ENCODE measurements at places on chromosomes 13 and 19.
A peak's percentile ranks its signal among the peaks of the same experiment; 100 is the strongest.

- DNase-seq: no peak
Observed at GRCh38 chr19:2588081-2588777, 112.3 kb downstream of the GADD45B start.

DNA sequence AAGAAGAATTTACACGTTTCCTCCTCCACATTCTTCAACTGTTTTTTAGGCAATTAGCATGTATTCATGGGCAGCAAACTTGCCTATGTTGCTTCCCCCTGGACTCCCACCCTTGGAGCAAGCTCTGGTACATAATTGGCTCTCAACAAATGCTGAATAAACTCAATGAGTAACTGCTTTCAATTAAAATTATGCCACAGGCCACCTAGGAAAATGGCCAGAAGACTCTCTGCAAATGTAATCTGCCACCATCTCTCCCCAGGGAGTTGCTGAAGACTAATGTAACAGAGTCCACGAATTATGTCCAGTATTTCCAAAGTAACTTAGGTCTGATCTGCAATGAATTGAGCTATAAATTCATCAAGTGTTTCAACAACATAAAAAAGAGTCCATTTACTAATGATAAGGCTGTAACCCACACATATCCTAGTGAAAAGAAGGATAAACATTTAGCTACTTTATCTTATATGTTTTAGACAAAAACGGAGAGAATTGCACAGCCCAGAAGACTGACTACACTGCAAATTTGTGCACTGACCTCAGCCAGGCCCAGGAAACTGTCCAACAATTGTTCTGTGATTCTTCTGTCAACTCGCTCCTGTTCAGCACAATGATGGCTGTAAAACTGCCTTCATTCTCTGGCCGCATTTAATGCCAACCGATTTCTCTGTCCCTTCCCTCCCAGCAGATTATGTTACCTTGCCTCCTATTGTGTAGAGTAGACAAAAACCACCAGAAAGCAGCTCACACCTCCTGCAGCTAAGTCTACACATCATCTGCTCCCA lies 808.6 kb upstream of the ARGLU1 start:
- DNase-seq: no peak

GRCh38 chr13:42102961-42103865 lies 54.8 kb downstream of the DGKH start:
- no peak for DNase-seq

- DNase-seq: no peak
Observed at GRCh38 chr13:98710521-98710920, 42.0 kb downstream of the SLC15A1 start.

DNA sequence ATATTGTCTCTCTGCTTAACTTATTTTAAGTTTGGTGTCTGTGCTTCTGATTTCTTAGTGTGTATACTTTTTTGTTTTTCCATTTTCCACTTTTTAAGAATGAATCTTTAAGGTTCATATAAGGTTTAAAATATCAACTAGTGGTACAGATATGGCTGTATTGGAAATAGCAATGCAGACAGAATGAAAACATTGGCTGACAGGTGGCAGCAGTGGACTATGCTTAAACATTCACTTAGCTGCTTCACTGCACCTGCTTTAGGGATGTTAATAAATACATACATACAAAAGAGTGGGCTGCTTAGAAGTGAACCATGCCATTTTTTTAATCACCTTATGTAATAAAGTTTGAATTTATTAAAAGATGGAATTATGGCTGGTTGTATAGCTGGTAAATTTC lies 27.3 kb downstream of the TM9SF2 start:
- DNase-seq: peak; percentile 63

DNA sequence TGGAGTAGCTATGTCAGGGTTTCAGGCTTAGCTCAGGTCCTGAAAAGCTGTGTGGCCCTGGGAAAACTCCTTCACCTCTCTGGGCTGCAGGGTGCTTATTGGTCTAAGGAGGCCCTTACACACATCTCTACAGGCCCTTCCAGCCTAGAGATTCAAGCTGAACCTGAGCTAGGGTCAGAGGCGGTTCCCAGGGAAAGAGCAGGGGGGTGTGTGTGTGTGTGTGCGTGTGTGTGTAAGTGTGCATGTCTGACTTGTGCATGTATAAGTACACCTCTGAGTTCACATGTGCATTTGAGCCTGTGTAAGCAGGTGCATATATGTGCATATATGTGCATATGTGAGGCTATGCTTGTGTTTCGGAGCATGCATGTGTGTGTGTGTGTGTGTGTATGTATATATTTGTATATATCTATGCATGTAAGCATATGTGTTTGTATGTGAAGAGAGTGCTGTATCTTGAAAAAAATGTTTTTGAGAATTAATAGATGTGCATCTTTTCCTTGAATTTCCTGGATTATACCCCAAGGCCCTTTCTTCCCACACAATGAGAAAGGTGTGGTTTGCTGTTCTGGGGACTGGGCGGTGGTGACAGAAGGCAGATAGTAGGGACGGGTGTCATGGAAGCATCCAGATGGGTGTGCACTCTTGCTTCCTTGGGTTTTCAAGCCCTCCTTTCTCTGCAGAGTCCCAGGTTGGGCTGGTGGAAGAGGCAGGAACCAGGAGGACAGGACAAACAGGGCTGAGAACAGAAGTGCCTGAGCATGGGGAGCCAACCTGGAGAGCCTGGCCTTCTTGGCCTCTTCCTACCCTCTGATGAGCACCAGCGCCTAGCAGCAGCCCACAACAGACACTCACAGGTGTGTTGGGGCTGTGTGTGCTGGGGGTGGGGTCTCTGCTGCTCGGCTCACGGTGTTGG lies 150.3 kb upstream of the TSHZ3 start:
- DNase-seq: no peak

- DNase-seq: no peak
Observed at GRCh38 chr19:43534816-43535761, 2.1 kb downstream of the ZNF575 start.

DNA sequence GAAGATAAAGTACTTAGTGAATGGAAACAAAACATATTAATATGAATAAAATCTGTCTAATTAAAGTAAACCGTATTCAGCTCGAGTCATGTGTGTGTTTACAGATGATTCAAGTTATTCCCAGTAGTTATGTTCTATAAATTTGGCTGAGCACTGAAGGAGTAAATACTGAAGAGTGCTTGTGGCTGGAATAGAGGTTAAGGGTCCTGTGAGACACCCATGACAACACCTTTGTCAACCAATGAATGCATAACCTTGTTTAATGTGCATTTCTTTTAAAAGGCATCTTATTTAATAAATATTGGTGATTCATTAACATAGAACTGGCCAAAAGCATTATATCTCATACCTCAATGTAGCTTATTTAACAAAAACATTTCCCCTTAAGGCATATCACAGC lies 577.8 kb upstream of the SLITRK5 start:
- DNase-seq: no peak

DNA sequence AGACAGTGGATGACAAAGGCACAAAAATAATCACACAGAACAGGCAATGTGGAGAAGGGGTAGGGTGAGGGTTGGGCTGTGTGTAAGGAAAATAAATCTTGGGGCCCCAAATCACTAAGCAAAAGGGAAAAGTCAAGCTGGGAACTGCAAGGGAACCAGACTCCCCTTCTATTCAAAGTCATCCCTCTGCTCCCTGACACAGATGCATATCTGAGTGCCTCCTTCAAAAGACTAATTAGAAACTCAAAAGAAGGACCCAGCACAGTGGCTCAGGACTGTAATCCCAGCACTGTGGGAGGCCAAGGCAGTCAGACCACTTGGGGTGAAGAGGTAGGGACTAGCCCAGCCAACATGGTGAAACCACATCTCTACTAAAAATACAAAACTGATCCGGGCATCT lies 18.3 kb downstream of the ZNF611 start:
- no peak for DNase-seq

GRCh38 chr13:41492432-41493260 lies 35.3 kb downstream of the RGCC start:
- no peak for DNase-seq

DNA sequence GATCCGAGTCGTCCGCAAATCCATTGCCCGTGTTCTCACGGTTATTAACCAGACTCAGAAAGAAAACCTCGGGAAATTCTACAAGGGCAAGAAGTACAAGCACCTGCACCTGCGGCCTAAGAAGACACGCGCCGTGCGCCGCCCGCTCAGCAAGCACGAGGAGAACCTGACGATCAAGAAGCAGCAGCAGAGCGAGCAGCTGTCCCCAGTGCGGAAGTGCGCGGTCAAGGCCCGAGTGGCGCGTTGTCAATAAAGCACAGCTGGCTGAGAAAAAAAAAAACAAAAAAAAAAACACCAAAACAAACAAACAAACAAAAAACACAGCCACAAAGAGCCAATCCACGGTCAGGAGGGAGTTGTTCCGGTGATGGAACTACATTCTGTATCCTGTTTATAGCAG lies 4.7 kb upstream of the GNA15 start:
- DNase-seq: no peak

DNA sequence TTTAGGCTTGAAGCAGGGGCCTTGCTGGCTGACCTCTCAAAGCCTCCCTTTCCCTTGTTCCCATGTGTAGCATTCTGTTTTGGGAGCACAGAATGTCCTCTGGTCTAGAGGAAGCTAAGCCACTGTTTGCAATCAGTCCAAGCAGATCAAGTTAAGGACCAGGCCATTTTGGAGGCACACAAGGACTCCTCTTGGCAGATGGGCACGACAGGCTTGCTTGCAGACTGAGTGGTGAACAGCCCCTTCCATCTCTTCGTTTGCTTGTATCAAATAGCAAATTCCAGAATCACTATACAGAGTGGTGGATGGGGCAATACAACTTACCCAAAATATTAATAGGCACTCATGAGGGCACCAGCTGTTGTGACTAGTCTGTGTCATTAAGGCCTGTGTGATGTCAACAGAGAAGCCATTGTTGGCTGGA lies 215.5 kb upstream of the SERP2 start:
- no peak for DNase-seq

- no peak for DNase-seq
Observed at GRCh38 chr13:64718116-64718515, 2512.0 kb downstream of the PCDH9 start.

GRCh38 chr13:97944396-97945029 lies 9.0 kb upstream of the IPO5 start:
- no peak for DNase-seq

DNA sequence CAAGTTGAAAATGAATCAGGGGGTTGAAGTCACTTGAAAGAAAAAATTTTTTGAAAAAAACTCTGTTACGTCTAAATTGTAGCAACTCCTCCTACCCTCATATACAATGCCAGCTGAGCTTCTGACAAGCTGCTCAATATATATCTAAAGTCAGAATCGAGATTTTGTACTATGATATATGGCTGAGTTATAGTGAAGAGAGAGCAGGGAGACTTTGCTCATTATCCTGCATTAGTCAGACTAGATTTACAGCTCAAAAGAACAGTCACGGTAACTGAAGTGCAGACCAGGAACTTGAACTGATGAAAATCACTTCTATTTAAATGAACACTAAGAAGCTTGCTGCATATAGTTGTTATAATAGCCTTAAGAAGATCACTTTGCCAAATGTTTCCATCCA lies 153.1 kb downstream of the LACC1 start:
- no peak for DNase-seq

- DNase-seq: no peak
Observed at GRCh38 chr13:95220611-95221010, 80.6 kb downstream of the ABCC4 start.

- DNase-seq: no peak
Observed at GRCh38 chr13:113565526-113566226, 18.9 kb upstream of the TFDP1 start.

GRCh38 chr13:32340914-32341313 lies 25.6 kb downstream of the BRCA2 start:
- no peak for DNase-seq

- DNase-seq: no peak
Observed at GRCh38 chr19:38319421-38320258, at the start of gene KCNK6. Gene KCNK6, plus strand, starts transcription at chr19:38319845. Its CDS starts 106 bp downstream, at chr19:38319951.

GRCh38 chr13:27979765-27980279 lies 8.7 kb downstream of the URAD start:
- DNase-seq: no peak

- DNase-seq: peak; percentile 42
Observed at GRCh38 chr13:21176215-21176981, at the start of the genes MRPL57 and SKA3. Gene MRPL57, plus strand, starts transcription at chr13:21176658. Its CDS starts 259 bp downstream, at chr13:21176917. Gene SKA3, minus strand, starts transcription at chr13:21176552. Its CDS starts 75 bp downstream, at chr13:21176477.

DNA sequence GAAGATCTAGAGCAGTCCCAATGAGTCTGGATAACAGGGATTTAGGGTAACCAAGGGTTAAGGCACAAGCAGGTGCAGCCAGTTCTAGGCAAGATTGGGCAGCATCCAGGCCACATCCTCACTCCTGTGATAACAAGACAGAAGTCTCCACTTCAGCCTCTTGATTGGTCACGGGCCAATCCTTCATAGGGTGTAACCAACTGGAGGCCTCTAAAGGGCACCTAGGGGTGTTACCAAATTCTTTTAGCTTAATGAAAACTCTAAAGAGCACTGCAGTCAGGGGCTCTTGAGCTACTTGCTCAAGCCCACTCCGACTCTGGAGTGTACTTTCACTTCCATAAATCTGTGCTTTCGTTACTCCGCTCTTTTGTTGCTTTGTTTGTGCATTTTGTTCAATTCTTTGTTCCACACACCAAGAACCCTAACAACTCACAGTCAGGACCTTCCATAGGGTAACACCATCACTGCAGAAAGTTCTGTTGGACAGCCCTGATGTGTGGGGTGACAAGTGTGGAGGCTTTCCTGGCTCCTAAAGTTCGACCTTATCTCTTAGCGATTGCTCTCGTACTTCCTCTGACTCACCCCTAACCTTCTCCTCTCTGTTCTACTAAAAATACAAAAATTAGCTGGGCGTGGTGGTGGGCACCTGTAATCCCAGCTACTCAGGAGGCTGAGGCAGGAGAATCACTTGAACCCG lies 36.1 kb downstream of the ZSWIM9 start:
- DNase-seq: no peak

- DNase-seq: no peak
Observed at GRCh38 chr13:42176294-42176693, 95.7 kb upstream of the AKAP11 start.

DNA sequence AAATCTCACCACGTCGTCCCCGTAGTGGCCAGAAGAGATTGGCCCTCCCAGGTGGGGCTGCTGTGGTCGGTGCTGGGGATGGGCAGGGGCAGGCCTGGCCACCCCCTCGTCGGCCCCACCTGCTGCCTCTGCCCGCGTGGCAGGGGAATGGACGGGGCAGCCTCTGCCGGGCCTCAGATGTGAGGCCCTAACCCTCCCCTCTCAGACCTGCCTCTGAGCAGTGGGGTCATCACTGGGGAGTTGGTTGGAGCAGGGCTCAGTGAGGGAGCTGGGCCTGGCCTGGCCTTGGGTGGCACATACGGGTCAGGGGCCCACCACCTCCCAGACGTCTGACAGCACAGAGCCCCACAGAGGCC lies 41.5 kb downstream of the MCF2L start:
- DNase-seq: no peak
